Epithelial cell of esophagus (primary cell): ENCODE measurements at places on chromosomes 5 and 9.

GRCh38 chr5:68884144-68884754 is 209.6 kb upstream of the SLC30A5 start:
- no peak for DNase-seq

DNA sequence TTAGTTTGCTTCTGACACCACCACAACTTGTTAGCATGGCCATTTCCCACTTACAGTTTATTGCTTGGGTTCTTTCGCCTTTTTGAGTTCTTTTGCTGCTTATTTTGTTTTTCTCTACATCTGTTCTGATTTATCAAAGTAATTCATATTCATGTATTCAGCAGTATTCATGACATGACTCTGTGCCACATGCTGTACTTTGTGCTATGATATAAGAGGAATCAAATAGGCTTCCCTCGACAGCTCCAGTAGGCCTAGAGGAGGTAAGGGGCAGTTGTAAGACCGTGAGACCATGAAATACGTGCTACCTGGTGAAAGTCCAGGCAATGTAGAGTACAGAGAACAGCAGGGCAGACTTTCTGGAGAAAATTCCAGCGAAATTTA is 110.7 kb upstream of the SAP30L start:
- no peak for DNase-seq

GRCh38 chr9:98804083-98804482 is 3.4 kb upstream of the GALNT12 start:
- DNase-seq, result no peak

DNA sequence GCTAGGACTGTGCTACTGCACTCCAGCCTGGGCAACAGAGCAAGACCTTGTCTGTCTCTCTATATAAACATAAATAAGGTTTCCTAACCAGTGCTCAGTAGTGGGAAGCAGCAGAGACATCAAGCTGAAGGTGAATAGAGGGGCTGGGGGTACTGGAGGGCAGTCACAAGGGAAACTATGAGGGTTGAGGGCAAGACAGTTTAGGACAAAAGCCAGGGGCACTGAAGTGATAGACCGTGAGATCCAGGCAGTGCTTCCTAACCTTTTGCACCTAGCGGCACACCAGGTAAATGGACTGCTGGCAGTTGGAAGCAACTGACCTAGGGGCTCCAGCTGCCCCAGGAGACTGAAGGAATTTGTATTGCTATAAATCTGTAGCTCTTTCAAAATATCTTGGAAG is 178.4 kb downstream of the PJA2 start:
- no peak for DNase-seq

GRCh38 chr9:119967867-119968535 is 598.8 kb upstream of the BRINP1 start:
- no peak for DNase-seq

DNA sequence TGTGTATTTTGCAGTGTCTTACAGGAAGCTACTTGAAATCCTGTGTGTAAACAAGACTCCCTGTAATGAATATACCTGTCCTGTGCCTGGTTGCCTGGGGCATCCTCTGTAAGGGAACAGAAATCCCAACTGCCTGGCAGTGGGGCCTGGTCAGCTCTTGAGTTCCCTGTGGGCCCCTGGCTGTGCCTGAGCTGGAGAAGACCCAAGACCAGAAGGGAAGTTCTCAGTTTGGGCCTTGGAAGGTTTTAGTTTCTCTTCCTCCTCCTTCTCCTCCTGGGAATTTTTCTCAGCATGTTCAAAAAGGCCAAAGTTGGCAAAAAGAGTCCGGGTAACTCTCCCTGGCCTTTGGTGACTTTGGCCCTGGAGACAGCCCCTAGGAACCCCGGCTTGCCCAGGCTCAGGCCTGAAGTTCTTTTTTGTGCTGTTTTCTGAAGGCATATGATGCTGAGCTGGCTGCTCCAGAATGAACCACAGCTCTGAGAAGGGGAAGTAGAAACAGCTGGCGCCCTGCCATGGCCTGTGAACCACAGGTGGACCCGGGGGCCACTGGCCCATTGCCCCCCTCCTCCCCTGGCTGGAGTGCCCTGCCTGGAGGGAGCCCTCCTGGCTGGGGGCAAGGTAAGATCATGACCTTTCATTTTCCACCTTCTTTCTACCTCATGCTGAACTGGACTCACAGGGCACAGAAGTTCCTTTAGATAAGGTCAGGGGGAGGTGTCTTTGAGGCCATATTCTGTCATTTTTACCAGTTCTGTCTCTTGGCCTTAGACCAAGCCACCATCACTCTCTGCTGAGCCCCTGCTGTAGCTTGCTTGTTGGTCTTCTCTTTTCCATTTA is 5.8 kb downstream of the TMEM268 start:
- peak; percentile 35 for DNase-seq

DNA sequence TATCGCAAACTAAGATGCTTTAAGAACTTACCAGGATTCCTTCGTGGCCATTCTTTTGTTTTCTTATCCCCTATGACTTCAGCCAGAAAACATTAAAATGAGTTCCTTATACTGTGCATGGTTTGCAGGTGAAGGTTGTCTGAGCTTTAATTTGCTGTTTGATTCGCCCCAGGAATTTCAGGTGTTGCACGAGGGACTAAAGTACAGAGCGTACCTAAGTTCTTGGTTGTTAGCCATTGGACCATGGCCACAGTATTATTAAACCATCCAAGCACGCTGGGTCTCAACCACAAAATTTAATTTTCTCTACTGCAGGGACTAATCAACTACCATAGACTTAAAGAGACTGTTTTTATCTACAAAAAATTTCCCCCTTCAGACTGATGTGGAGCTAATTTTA is 208.4 kb upstream of the MPDZ start:
- DNase-seq, result no peak

DNA sequence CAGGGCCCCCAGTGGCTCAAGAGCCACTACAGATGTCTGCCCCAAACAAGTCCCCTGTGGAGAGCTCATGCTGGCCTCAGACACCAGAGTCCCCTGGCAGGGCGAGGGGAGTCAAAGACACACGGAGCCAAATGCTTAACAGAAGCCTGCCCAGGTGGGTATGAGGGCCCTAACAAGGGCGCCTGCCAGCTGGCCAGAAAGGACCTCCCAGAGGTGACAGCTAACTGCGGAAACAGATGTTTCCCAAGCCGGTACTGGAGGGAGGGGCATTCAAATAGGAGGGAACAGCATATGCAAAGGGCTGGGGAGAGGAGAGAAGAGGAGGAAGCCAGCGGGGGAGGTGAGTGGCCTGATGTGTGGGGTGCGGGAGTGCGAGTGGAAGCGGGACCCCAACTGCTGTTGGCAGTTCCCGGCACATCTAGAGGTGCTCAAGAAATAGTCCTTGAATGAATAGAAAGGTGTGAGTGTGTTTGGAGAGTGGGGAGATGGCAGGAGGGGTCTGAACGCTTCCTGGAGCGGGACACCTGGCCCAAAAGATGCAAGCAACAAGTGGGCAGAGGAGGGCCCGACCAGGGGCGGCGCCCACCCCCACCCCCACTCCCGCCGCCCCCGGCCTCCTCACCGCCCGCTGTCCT is 824 bp downstream of the MXD3 start:
- peak; percentile 50 for DNase-seq

DNA sequence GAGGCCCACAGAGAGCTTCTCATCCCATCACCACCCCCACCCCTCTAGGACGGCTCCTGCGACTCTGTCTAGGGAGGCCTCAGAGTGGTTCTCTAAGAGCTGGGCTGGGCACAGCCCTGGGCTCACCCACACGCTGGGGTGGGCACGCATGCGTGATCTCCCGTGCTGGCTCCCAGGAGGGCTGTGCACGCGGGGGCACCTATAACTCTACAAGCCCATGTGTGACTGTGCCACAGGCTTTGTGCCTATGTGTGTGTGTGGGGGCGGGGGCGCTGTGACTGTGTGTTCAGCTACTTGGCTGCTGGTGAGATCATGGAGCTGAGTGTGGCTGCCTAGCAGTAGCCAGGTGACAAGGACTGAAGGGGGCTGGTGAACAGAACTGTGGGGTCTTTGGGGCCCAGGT is 32.2 kb downstream of the NDUFA8 start:
- DNase-seq, result no peak

GRCh38 chr9:90394871-90395270 is 247.8 kb downstream of the DIRAS2 start:
- no peak for DNase-seq

DNA sequence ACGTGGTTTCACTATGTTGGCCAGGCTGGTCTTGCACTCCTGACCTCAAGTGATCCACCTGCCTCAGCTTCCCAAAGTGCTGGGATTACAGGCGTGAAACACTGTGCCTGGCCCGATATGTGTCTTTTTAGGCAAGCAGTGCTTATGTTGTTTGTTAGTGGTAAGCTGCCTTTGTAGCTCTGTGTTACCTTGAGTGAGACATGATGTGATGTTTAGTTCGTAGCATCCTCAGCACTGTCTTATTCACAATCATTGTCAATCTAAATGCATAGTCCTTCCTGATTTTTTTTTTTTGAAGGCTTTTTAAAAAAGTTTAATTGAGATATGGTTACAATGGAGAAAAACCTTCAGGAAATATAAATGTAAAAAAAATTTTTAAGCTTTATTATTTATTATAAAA is 45.5 kb downstream of the EXOSC2 start:
- no peak for DNase-seq

- DNase-seq, result peak; percentile 41
Observed at GRCh38 chr9:108903420-108904103, 30.4 kb downstream of the ELP1 start.

- DNase-seq, result no peak
Observed at GRCh38 chr5:163916376-163916775, 411.0 kb downstream of the MAT2B start.

- peak; percentile 37 for DNase-seq
Observed at GRCh38 chr5:157342822-157343402, 77.0 kb downstream of the CYFIP2 start.

DNA sequence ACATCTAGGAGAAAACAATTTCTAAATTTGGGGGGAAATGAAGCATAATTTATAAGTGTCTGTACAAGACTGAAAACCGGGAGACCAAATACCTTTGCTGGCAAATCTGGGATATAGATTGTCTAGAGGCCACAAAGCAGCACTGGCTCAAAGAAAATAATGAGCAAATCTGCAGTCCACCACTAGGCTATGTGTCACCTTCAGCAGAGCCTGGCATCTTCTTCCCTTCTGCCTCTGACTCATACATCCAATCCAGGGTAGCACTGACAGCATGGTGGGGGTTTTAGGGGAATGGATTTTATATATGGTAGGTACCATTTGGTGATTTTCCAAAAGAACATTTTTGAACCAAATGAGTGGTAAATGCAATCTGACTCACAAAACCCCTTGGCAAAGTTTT is 12.8 kb downstream of the FAM81B start:
- DNase-seq, result peak; percentile 33

DNA sequence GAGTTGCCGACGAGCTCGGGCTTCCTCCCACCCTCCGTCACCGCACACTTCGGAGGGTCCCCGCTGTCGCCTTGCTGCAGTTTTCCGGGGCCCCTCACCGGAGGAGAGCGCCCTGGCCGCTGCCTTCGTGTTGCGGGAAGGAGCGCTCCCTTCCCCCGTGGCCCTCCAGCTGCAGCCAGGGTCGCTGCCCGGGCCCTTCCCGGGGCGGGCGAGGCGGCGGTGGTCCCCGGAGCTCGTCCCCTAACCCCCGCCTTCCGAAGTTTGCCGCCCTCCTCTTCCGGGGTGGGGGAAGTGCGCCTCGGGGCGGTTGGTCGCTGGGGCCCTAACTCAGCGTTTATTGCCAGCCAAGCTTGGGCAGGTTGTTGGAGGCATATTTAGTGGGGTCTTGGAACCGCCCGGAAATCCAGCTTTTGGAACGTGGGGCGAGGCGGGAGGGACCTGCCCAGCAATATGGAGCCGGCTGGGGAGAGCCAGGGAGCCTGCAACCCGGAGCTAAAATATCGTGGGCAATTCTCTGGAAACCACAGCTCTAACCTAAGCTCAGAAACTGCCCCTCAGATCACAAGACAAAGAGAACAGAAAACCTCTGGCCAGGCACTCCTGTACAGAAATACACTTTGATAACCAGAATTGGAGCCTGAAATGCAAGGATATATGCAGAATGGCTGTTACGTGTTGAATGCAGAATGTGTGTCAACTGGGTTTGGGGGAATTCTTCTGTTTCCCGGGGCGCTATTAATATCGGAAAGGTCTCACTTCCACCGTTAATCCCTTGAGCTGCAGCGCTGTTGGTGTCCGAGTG is 890 bp downstream of the PIK3R1 start:
- peak; percentile 30 for DNase-seq

DNA sequence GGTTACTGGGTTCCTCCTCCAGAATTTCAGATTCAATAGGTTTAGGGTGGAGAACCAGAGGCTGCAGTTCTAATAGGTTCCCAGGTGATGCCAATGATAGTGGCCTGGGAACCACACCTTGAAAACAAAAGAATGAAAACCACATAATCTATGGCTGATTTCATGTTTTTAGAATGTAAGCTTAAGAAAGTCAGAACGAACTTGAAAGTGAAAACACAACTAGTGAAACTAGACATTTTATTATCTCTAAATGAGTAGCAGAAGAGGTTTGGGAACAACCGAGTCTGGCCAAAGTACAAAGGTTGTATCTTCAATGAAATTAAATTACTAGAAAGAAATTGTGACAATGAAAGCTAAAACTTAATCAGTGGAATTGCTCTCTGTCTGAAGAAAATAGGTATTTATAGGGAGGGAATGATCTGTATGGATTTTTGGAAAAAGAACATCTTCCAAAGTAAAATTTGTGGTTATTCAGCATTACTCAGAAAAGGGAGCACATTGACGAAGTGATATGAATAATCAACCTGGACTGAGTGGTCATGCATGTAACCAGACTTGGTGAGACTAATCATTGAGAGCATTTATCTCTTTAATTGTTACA is 24.9 kb upstream of the CEP120 start:
- DNase-seq, result no peak

DNA sequence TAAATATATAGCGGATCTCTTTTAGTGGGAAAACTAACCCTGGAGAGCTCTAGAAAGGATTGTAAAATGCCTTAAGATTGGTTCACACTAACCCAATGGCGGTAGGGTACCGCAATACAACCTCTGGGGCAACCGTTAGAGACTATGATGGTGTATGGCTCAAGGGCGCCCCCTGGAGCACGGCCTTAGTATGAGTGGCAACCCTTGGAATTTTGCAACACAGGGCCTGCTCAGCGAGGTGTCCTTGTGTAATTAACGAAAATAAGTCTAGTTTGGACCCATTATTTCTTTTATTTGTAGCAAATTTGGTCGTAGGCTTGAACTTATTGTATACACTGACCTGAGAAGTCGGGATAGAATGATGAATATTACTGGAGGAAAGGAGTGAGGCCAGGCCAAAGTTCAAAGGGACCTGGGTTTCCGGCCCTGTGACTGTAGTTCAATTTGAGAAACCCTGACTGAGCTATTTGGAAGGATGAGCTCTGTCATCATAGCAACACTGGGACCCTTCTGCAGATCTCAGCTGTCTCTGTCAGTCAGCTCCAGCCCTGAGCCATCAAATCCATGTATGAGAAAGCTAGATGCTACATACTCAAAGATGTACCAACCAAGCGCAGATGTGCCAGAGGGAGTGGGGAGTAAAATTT is 54.8 kb downstream of the CAMK4 start:
- DNase-seq, result peak; percentile 73

DNA sequence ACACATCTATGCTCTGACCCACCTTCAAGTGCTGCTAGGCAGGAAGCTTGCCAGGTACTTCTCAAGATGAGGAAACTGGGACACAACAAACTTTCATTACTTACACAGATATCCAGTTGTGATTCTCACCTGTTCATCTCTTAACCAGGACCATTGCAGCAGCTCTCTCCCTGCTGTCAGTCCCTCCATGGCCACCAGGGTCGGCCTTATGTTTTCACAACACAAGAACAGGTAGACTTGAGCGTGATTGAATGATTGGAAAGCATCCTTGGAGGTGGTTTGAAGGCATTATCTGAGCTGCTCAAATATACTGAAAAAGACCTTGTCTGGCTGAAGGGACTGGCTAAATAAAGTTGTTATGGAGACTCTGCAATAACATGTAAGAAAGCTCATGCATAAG is 94.4 kb downstream of the MTREX start:
- peak; percentile 20 for DNase-seq

- no peak for DNase-seq
Observed at GRCh38 chr5:11390291-11390767, 513.9 kb downstream of the CTNND2 start.
